ENCODE measurements at places on chromosomes 6 and 20. TPM values are rescaled to one million over a fixed set of nuclear protein-coding genes. Genes with fewer than 3 reads are reported as not detected.

Gene SIRPB1
- 0.47 TPM for total RNA-seq

Gene OXT
- not detected for total RNA-seq

Gene C6orf15
- not detected for total RNA-seq

Gene TMEM244
- 1.4 TPM for total RNA-seq

Gene CTAGE9
- total RNA-seq: not detected

Gene GLP1R
- total RNA-seq: not detected

Gene HNF4A
- total RNA-seq: not detected

Gene HFE
- total RNA-seq: 1.1 TPM

Gene ZSCAN16
- total RNA-seq: 14.7 TPM

Gene BTBD9
- 38.1 TPM for total RNA-seq

Gene NFYA
- total RNA-seq: 40.4 TPM

Gene RBPJL
- not detected for total RNA-seq

Gene PRRT1
- total RNA-seq: 0.78 TPM

Gene TFAP2D
- 0.47 TPM for total RNA-seq

Measured in occipital lobe (tissue), 3 donors.